ENCODE measurements at places on chromosomes 12 and 14.
A peak's percentile ranks its signal among the peaks of the same experiment; 100 is the strongest.

GRCh38 chr12:71195338-71195896 is 37.6 kb upstream of the TSPAN8 start:
- DNase-seq: no peak

GRCh38 chr14:54675236-54676128 is 108.6 kb downstream of the SAMD4A start:
- DNase-seq: no peak

DNA sequence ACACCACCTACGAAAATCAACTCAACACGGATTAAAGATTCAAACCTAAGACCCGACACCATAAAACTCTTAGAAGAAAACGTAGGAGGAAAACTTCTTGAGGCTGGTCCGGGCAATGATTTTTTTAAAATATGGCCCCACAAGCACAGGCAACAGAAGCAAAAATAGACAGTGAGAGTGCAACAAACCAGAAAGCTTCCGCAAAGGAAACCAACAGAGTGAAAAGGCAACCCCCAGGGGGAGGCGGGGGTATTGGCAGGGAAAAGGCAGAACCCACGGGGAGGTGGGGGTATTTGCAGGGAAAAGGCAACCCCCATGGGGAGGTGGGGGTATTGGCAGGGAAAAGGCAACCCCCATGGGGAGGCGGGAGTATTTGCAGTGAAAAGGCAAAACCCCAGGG is 20.5 kb upstream of the FBRSL1 start:
- DNase-seq: no peak

- no peak for DNase-seq
Measured at GRCh38 chr14:59140106-59140843, 48.2 kb upstream of the DAAM1 start.

- peak; percentile 9 for DNase-seq
Measured at GRCh38 chr12:8088574-8088973, 6.5 kb downstream of the NECAP1 start.

- DNase-seq: no peak
Measured at GRCh38 chr12:107135177-107135576, 41.8 kb upstream of the CRY1 start.

DNA sequence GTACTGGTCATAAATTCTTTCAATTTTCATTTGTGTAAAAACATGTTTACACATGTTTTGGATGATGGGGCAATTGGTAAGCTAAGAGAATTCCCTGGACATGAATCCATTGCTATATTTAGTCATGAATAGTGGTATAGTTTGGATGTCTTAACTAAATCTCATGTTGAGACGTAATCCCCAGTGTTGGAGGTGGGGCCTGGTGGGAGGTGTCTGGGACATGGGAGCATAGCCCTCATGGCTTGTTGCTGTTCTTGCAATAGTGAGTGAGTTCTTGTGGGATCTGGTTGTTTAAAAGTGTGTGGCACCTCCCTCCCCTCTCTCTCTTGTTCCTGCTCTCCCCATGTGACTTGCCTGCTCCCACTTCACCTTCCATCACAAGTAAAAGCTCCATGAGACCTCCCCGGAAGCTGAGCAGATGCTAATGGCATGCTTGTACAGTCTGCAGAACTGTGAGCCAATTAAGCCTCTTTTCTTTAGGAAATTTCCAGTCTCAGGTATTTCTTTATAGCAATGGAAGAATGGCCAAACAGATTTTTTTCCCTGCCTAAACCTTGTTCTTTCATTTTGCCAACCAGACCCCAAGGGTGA is 33.6 kb downstream of the CTSG start:
- DNase-seq: no peak

- DNase-seq: no peak
Measured at GRCh38 chr14:64053694-64054669, 201.2 kb downstream of the SYNE2 start.

- peak; percentile 42 for DNase-seq
Measured at GRCh38 chr14:55129428-55130195, 560 bp downstream of the LGALS3 start.

GRCh38 chr12:125283521-125283920 is 218.3 kb downstream of the AACS start:
- no peak for DNase-seq

DNA sequence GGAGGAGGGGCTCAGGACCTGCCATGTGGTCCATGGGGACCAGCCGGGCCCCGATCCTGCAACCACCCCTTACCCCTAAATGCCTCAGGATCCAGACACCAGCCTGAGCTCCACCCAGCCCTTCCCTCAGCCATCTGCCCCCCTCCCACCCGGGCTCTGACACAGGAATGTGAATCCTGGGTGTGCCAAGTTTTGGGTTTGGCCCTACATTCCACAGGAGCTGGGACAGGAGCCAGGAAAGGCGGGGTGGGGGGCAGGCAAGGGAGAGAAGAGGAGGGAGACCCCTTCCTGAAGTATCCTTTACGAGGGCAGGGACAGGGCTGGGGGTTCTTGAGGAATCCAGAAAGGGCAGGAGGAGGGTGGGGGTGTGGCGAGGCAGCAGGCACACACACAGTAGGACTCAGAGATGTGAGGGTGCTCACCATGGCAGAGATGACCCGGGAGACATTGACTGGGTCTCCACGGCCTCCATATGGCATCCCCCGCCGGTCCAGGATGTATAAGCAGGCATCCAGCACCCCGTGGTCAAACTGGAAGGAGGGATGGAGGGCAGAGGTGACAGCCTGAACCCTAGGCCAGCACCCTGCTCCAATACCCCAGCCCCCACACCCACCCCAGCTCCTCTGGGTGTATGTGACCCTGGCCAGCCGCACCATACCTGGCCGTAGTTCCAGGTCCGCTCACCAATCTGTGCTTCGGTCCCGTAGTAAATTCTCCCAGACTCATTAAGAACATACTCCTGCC is 3.5 kb downstream of the TGM1 start:
- DNase-seq: no peak

- DNase-seq: no peak
Measured at GRCh38 chr12:3103806-3104205, 26.6 kb downstream of the TSPAN9 start.

- no peak for DNase-seq
Measured at GRCh38 chr12:124318278-124319020, 23.6 kb downstream of the RFLNA start.

DNA sequence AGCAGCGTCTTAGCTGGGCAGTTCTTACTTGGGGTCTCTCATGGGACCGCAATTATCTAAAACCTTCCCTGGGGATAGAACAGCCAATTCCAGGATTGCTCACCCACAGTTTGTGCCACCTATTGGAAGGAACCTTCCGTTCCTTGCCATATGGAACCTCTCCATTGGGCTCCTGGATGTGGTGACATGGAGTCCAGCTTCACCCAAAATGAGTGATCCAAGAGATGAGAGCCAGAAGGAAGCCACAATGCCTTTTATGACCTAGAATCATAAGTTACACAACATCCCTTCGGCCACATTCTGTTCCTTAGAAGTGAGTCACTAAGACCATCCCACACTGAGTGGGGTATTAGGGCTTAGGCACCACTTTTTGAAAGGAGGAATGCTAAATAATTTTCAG is 164.4 kb downstream of the FBXL14 start:
- DNase-seq: no peak

DNA sequence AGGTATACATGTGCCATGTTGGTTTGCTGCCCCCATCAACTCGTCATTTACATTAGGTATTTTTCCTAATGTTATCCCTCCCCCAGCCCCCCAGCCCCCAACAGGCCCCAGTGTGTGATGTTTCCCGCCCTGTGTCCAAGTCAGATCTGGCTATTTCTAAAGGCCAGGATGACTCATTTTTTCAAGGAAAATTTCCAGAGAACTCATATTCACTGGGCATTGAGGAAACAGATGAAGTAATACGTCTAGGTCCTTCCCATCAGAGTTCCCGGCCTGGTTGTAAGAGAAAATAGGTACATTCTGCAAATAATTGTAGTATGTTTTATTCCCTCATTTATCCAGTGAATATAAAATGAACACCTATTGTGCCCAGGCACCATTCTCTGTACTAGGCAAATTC is 345.2 kb downstream of the BCL11B start:
- DNase-seq: no peak

- no peak for DNase-seq
Measured at GRCh38 chr12:85823436-85824180, 12.6 kb downstream of the RASSF9 start.

DNA sequence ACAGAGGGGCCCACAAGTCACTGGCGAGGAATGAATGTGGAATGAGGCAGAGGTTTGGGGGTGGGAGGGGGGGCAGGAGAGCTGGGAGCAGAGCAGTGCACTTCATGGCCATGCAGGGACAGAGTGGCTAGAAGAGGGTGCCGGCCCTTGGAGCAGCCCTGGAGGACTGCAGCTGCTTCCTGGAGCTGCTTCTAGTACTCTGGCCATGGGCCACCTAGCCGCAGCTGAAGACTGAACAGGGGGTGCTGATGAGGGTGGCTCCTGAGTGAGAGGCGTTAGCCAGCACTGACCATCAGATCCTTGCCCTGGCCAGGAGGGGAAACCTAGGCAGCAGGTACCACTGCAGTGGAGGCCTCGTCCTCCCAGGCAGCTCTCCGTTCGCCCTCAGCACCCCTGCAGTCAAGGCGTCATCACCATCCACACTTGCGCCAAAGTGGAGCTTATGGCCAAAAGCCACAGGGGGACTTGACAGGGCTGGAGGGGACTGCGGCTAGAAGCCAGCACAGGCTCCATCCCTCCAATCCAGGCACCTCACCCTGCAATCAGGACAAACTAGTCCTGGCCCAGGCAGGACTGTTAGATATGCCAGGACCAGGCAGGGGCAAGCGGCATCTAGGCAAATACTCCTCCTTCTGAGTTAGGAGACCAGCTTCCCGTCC is 16.4 kb downstream of the OTUB2 start:
- no peak for DNase-seq

DNA sequence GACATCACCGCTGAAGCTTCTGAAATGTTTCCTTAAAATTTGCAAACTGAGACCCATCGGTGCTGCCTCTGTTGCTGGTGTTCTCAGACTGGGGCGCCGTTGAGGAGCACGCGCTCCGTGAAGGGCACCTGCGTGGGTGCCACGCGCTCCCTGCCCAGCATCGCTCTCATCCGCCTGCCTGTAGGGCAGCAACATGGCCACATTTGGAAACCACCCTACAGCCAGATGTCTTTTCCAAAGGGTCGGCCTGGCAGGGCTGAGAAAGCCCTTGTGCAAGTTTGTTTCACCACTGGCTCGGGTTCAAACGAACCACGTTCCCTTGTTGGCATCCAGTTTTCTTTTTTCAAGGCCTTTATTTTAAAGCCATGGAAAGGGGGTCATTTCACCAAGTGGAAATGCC is 13.9 kb downstream of the ADGRD1 start:
- DNase-seq: no peak

GRCh38 chr12:100576331-100577036 is 3.0 kb downstream of the GAS2L3 start:
- no peak for DNase-seq

- DNase-seq: no peak
Measured at GRCh38 chr12:109492371-109492770, 14.9 kb downstream of the UBE3B start.

GRCh38 chr12:116287842-116288301 is 10.4 kb upstream of the MED13L start:
- no peak for DNase-seq

GRCh38 chr14:31692376-31692781 is 131.2 kb downstream of the NUBPL start:
- no peak for DNase-seq

- no peak for DNase-seq
Measured at GRCh38 chr14:65169351-65169750, 67.0 kb upstream of the MAX start.

GRCh38 chr12:124706363-124706762 is 139.0 kb upstream of the NCOR2 start:
- DNase-seq: no peak

- DNase-seq: no peak
Measured at GRCh38 chr12:132238884-132239283, 90.5 kb downstream of the GALNT9 start.

DNA sequence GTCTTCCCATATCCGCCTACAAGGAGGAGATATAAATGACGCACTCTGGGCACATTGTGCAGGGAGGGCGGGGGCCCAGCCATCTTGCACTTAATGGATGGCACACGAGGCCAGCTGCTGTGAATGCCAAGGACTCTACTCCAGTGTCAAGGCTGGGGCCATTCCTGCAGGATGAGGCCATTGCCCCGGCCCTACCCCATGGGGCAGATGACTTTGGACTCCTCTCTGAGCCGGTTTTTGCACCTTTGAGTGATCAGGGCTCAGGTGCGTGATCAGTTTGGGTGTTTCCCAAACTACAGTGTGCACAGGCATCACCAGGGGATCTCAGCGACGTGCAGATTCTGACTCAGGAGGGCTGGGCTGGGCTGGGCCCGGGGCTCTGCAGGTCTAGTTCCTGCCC is 16.1 kb downstream of the MMAB start:
- DNase-seq: no peak

GRCh38 chr12:124021007-124021406 is 48.0 kb downstream of the ZNF664 start:
- DNase-seq: no peak

- DNase-seq: no peak
Measured at GRCh38 chr14:89957791-89958190, 2.1 kb downstream of the TDP1 start.

DNA sequence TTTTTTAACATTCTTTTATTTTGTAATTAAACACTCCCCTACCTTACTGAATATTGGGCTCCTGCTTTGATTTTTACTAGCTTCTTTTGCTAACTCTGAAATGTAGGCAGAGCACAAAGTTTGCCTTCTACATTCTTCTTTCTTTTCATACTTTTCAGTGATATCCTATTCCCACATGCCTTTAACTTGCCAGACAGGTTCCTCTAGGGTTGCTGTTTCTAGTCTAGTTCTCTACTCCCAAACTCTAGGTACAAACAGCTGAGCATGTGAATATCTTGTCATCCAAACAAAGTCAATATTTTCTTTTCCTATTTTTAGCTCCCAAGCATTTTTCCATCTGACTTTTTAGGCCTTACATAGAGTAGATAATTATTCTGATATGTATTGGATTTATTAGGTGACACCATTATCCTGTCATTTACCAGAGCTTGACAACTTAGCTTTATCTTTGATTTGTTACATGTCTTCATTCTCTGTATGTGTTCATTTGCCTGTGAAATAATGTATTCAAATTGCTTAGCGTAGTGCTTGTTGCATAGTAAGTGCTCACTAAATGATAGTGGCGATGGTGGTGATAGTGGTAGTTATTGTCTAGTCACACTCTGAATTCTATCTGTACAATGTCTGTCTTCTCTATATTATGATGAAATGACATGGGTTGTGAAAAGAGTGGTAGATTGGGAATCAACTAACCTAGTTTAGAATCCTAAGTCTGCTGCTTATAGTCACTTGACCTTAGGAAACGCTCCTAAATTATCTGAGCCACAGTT is 73.6 kb upstream of the DNM1L start:
- no peak for DNase-seq

DNA sequence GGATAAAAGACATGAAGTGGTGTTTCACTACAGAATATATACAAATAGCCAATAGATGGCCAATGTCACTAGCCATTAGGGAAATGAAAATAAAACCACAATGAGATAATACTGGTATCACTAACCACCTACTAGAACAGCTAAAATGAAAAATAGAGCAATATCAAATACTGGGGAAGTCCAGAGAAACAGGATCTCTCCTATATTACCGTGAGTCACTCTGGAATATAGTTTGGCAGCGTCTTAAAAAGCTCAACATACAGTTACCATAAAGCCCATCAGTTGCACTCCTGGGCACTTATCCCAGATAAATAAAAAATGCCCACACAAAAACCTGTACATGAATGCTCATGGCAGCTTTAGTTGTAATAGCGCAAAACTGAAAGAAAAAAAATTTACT is 101.7 kb downstream of the TMTC1 start:
- no peak for DNase-seq

- no peak for DNase-seq
Measured at GRCh38 chr12:79067977-79068376, 203.4 kb downstream of the SYT1 start.

- DNase-seq: no peak
Measured at GRCh38 chr14:20489093-20489994, 16.0 kb upstream of the RNASE10 start.

All from effector CD4-positive, alpha-beta T cell (primary cell).